ENCODE measurements at places on chromosomes 1 and 21.

GRCh38 chr1:238642231-238642630 is 744.1 kb upstream of the CHRM3 start:
- no peak for DNase-seq

GRCh38 chr1:109391626-109392025 is 6.1 kb downstream of the SORT1 start:
- DNase-seq = no peak

GRCh38 chr1:111592389-111593361 is 26.9 kb upstream of the RAP1A start:
- DNase-seq = no peak

- DNase-seq = no peak
These were observed 24.6 kb upstream of the FCRL4 start for GRCh38 chr1:157622471-157622870.

- no peak for DNase-seq
These were observed 18.7 kb upstream of the OR6N2 start for GRCh38 chr1:158799689-158800088.

- no peak for DNase-seq
These were observed 22.2 kb upstream of the CAPZB start for GRCh38 chr1:19507516-19507915.

- DNase-seq = no peak
These were observed 296.2 kb downstream of the LRRIQ3 start for GRCh38 chr1:73901738-73902137.

DNA sequence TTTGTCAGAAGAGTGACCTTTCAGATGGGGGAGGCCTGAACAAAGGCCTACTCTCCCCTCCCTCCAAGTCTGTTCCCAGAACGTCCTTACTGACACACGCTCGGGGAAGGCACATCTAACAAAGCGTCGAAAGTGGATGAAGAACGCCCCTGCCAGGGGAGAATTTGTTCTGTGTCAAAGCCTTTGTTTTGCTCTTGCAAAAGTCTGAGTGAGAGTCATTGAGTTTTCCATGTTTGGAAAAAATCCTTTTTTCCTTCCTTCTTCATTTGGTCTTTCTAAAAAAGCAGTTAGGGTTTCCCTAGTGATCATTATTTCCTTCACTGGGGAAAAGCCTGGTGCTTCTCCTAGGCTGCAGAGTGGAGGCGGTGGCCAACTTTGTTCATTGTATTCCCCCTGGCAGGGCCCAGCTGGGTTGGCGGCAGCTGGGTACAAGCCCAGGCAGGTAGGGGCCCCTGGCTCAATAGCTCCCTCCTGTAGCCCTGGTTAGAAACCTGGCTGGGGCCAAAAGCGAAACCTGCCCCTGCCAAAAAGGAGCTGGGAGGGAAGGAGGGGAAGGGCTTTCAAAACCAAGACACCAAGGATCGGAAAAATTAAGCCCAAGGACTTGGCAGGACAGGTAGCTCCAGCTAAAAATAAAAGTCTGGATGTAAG is 81.1 kb downstream of the ITPKB start:
- DNase-seq = no peak

DNA sequence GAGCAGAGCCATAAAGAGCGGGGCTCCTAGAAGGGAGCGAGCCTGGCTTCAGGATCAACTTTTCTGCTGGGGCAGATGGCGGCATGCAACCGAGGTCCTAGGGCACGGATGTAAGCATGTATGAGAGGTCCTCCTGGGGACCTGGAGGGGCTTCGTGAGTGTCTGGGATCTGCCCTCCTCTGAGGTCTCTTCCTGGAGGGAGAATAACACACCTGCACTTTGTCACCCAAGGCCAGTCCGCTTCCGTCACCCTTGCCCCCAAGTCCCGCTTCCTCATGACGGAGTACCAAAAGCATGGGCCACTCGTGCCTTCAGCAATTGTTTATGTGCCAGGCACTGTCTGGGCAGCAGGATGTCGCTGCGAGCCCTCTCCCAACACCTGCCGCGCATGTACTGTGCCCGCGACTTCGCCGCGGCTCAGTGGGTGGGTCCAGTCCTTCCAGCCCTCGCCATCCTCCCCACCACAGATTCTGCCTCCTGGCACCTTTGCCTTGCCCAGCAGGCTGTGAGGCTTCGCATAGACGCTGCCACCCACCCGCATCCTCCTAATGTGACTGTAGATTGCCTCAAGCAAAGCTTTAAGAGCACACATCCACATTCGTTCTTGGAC is 60.0 kb upstream of the TMPRSS2 start:
- DNase-seq = no peak

DNA sequence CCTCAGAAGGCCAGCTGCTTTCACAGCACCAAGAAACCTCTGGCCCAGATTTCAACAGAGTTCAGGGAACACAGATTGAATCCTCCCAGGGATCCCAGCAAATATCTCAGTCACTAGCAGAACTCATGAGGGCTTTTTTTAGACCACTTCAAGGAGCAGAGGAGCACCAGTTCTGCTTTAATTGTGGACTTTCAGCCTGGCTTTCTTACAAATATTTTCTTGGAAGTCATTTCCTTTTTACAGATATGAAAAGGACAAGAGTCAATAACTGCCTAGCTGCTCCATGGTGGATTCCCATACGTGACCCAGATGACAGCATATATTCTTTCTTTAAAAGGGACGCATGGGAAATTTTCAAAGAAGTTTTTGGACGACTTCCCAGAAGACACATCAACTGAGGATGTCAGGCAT is 6.4 kb upstream of the LRRC8B start:
- DNase-seq = no peak

DNA sequence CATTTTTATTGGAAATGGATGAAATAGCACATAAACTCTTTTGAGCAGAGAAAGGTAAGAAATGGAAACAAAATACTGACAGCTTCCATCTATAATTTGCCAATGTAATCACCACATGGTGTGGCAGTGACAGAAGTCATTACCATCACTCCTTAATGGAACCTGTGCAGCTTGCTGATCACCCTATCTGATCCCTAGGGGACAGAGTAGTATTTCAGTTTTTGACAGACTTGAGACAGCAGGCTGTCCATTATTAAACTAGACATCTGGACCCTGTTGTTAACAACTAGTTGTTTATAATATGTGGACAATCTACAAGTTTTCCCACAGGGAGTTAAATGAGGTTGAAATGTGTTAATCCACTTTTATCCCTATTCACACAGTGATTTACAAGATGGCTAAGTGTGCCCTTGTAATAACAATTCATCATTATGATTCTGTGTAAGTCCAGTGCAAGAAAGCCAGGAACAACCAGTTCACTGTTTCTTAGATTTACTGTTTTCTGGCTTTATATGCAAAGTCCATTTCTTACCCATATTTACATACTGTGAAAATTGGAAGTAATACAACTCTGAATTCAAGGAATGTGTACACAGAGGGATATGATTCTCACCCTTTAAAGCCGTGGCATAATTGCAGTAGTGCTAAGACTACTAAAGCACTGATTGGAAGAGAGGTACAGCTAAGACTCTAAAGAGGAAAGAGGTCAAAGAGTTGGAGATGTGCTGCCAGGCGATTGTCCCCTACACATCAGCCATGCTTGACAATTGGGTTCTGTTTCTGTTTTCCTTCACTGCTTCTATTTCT is 9.1 kb downstream of the KCNT2 start:
- DNase-seq = peak; percentile 82

DNA sequence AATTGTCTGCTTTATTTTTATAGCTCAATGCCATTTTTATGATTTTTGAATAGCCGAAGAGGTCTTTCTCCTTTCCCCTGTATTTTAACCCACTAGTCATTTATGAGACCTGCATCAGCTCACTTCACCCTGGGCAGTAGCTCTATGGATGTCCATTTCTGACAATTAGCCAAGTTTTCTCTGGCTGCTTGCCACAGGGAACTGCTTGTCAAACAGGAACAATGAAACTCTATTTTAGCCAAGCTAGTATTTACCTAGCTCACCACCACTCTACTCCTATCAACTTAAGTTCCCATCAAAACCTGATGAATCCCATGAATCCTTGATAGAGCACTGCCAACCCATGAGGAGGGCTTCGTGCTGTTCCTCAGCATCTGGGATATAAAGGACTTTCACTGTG is 406.7 kb downstream of the RWDD3 start:
- DNase-seq = no peak

GRCh38 chr1:82110366-82111254 is 309.9 kb downstream of the ADGRL2 start:
- no peak for DNase-seq

DNA sequence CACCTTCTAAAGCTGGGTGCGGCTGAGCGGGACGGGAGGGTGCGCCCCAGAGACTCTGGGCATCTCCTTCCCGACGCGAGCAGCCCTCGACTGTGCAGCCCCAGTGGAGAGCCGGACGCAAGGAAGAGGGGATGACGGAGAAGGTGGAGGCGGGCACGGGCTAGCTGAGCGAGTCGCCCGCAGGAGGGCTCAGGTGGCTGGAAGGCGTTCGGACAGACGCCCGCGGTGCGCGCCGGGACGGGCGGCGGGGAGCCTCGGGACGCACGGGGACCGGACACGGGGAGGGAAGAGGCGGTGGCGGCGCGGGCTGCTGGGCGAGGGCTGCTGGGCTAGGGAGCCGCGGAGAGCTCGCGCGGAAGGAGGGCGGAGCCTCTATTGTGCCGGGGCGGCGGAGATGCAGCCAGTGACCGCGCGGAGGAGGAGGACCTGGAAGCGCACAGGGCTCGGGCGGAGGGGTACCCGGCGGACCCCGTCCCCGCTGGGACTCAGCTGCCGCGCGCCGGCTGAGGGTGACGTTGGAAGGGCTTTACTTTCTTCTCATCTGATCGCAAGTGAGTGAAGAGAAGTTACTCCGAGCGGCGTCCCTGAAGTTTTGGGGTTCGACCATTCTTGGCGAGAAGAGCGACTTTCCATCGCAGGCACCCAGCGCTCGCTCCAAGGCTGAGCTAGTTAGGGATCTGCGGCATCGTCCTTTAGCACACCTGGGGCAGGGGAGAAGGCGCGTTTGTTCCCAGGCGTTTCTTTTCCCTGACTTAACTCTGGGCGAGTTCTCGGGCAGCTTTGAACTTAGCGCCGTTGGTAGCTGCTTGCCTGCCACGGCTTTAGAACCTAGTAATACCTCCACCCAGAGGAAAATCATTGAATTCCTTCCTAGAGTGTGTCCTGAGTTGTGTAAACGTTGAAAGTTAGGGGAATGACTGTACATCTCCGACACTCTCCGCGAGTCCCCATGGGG is at the start of gene OLFML2B:
Gene OLFML2B, minus strand, starts transcription at position 323 of the 955 bp plus-strand sequence. CDS start 439 bp downstream, outside the sequence.
- peak; percentile 8 for DNase-seq

DNA sequence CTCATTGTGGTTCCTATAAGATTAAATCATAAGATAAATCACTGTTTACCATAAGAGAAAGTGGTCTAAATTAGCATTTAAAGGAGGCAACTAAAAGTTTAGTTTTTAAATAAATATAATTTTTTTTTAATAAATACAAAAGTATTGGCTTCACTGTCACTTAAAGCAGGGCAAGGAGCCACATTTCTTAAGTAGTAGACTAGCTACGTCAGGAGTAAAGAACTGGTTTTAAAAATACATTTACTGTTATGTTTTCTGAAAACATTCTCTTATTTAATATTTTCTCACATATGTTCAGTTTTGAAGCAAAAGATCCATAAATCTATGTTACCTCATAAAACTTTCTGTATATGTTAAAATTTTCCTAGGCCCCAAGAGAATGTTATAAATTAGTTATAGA is 2.2 kb downstream of the ANGPTL1 start:
- DNase-seq = no peak

- DNase-seq = peak; percentile 63
These were observed 44.7 kb upstream of the CASZ1 start for GRCh38 chr1:10841118-10841517.

GRCh38 chr1:231883382-231883781 is 256.8 kb downstream of the DISC1 start:
- no peak for DNase-seq

DNA sequence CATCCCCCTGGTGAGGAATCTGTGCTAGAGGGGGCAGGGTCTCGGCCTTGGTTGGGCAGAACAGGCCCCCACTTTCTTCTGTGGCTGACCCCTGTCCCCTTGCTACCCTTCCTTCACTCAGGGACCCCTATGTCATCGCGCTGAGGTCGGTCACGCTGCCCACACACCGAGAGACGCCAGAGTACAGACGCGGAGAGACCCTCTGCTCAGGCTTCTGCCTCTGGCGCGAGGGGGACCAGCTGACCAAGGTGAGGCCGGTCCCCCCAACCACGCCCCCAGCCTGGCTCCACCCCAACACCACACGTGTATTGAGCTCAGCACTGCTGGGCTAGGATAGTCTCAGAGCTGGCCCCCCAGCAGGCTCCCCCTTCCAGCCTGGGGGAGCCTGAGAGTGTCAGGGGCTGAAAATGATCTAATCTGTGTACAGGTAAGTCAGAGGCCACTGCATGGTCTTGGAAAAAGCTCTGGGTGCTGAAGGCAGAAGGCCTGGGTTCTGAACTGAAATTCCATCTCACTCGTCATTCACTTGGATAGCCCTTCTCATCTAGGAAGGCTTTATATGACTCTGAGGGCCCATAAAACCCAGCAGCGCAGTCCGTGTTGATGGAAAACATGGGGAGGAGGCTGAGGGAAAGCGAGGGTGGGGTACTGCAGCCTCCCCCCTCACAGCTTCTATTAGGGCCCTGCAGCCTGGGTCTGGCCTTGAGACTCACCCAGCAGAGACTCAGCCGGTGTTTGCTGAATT is 15.3 kb downstream of the FAM151A start:
- no peak for DNase-seq

- no peak for DNase-seq
These were observed 32.6 kb downstream of the CFAP74 start for GRCh38 chr1:1971017-1971416.

Measured in NCI-H524 treated with DMSO at 0.1 percent for 48 hours (cell line).